ENCODE measurements at places on chromosomes 4 and X. TPM values are rescaled to one million over a fixed set of nuclear protein-coding genes. Genes with fewer than 3 reads are reported as not detected.

Gene MAGEA8
- total RNA-seq, result not detected

Gene NMU
- total RNA-seq, result 0.56 TPM

Gene CT45A1
- total RNA-seq, result not detected

Gene PABPC1L2B
- total RNA-seq, result not detected

Data from A549 treated with ZK216348 at 1 μM for 4 hours (cell line).